ENCODE measurements at places on chromosomes 11 and 22.

DNA sequence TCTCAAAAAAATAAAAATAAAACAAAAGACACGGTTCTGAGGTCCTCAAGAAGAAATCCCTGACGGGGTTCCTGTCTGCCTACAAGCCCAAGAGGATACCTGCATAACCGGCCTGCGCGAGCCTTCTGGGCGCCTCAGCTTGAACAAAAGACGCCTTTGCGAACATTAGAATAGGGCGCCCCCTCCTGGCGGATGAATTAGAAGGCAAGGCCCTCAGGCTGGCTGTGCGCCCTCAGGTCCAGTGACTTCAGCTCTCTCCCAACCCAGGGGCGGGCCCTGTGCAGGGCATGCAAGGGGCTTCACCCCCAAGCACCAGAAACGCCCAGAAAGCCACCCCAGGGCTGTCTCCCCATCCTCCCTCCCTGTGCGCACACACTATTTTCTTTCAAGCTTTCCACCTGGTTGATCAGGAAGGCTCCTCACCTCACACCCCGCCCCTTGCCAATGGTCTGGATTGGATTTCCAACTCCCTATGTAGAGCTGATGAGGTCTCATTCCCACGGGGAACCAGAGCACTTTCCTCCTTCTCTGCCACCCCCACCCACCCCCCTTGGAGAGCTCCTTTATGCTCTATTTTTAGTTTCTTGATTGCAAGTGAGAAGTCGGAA, 273.3 kb downstream of the BUD13 start:
- peak; percentile 17 for DNase-seq

- no peak for DNase-seq
These were observed 309.9 kb downstream of the GUCY1A2 start for GRCh38 chr11:106708348-106708747.

- DNase-seq, result no peak
These were observed 38.5 kb upstream of the FJX1 start for GRCh38 chr11:35579557-35580396.

DNA sequence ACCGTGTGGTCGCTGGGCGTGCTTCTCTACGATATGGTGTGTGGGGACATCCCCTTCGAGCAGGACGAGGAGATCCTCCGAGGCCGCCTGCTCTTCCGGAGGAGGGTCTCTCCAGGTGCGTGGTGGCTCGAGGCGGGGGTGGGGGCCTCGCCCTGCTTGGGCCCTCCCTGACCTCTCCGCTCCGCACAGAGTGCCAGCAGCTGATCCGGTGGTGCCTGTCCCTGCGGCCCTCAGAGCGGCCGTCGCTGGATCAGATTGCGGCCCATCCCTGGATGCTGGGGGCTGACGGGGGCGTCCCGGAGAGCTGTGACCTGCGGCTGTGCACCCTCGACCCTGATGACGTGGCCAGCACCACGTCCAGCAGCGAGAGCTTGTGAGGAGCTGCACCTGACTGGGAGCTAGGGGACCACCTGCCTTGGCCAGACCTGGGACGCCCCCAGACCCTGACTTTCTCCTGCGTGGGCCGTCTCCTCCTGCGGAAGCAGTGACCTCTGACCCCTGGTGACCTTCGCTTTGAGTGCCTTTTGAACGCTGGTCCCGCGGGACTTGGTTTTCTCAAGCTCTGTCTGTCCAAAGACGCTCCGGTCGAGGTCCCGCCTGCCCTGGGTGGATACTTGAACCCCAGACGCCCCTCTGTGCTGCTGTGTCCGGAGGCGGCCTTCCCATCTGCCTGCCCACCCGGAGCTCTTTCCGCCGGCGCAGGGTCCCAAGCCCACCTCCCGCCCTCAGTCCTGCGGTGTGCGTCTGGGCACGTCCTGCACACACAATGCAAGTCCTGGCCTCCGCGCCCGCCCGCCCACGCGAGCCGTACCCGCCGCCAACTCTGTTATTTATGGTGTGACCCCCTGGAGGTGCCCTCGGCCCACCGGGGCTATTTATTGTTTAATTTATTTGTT, 2.4 kb downstream of the PIM3 start:
- no peak for DNase-seq

DNA sequence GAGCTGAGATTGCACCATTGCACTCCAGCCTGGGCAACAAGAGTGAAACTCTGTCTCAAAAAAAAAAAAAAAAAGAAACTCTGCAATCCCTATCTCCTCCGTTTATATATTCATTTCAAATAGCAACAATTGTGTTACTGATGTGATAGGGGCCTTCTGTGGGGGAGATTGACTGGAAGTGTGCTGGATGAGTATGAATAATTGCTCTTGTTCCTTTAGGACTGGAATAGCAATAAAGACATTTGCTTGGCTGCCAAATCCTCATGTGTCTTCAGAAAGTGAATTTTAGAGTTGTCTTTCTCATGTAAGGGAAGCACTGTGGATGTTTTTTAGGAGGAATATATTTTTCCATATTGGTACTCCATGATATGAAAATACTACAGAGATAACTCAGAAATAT, 21.1 kb upstream of the ME3 start:
- DNase-seq, result no peak

DNA sequence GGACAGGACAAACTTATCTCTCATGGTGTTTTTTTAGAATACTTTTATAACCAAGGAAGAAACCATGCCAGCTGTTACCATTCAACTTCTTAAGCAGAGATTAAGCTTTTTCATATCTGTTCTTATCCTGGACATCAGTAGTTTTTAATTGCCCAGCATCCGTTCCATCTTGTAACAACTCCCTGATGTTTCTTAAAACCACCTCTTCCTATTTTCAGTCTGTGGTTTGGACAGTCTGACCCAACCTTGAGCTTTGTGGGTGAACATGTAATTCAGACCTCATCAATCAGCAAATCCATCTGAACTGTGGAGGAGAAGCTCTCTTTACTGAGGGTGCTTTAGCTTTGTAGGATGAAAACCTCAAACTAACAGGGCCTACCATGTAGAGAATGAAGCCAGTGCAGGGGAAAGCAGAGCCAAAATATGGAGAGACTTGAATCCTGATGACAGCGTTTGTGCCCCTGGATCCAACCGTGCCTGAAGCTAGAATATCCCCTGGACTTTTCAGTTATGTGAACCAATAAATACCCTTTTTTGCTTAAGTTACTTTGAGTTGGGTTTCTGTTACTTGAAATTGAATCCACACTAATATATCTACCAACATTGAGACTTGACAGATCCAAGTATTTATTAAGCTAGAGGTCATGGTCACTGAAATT, 9.4 kb downstream of the TUG1 start:
- DNase-seq, result no peak

- no peak for DNase-seq
These were observed 460.9 kb upstream of the LRRC4C start for GRCh38 chr11:41920374-41920773.

- DNase-seq, result peak; percentile 48
These were observed 1.8 kb downstream of the SIK3 start for GRCh38 chr11:117096201-117096991.

GRCh38 chr11:554428-555226, 5.9 kb downstream of the LMNTD2 start:
- peak; percentile 65 for DNase-seq

DNA sequence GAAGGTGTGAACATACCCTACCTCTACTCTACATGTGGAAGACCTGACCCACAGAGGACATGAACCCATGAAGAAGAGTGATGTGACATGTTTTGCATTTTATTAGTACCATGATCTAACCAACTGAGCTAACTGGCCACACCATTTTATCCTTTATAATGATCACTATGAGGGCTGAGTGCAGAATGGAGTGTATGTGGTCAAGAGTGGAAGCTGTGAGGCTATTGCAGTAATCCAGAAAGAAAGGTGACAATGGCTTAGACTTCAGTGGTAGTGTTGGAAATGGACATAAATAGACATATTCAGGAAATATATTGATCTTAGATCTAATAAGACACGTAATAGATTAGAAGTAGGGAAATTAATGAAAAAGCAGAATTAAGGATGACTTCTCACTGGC, 3.8 kb downstream of the SRSF8 start:
- no peak for DNase-seq

- DNase-seq, result no peak
These were observed 112.9 kb downstream of the SPON1 start for GRCh38 chr11:14075118-14076078.

GRCh38 chr11:86692317-86692716, 19.9 kb upstream of the ME3 start:
- DNase-seq, result no peak

DNA sequence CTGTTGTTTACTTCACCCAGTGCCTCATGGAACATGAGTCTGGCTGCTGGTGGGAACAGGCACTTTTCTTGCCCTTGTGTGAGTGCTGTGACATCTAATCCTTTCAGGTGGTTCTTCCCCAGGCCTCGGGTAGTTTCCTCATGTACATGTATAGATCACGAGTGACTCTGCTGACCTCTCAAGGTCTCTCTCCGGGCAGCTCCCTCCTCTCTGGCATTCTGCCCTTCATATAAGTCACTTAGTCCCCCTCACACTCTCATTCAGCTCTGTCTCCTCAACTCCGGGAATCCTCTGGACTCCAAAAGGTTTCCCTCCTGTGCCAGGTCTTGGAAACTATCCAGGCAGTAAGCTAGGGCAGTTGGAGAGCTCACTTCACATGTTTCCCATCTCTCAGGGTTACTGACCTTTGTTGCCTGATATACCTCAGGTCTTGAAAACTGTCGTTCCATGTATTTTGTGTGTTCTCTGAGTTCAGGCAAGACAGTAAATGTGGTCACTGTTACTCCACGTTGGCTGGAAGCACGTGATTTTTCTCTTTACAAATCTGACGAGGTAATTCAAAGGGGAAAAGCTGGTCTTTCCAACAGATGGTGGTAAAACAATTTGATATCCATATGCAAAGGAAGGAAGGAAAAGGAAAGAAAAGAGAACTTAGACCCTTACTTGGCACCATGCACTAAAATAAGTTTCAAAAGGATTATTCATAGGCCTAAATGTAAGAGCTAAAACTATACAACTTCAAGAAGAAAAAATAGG, 40.5 kb upstream of the PITPNB start:
- DNase-seq, result no peak

DNA sequence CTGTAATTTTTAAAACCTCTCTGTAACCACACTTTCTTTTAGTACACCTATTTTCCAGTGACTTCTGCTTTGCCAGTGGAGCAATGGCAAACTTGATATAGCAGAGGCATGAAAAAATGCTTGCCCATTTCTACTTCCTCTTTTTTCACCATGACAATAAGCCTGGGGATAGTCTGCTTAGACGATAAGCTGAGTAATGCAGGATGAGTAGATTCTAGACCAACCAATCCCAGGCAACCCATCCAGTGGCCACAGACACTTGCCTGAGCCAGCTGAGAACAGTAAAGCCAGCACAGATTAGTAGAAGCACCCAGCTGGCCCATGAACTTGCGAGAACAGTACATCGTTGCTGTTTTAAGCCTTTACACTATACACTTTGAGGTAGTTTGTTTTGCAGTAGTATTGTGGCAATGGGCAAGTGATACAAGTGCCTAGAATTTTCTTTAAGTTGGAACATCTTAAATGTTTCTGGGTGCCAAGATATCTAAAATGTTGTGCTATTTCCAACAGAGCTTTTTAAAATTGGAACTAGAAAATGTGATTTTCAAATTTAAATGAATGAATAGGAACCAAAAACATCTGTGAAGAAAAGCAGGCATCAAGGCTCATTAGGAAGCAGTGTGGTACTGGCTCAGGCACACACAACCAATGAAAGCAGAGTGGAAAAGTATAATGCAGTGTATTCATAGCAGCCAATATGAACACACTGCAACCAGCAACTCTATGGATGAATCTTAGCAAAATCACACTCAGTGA, 37.7 kb downstream of the DDI1 start:
- no peak for DNase-seq

DNA sequence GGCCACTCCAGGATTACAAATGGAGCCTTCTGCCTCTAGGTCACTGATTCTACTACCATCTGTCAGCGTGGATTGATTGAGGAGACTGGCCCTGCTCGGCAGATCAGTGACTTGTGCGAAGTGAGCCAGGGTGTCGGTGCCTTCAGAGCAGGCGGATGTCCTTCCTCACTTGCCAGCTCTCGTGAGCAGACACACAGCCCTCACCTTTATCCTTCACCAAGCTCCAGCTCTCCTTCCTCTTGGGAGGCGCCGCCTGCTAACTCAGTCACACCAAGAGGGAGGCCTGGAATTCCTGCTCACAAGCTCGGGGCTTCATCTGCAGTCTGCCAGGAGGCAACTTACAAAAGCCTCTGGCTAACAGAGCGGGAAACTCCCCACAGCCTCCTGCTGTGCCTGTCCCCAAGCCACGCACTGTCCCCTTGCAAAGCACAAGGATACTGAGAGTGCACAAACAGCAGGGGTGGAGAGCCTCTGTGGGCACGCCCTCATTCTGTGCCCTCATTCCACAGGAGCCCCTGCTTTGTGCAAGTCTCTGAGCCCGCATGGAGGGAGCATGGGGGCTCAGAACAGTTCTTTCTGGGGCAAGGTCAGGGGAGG, 3.5 kb upstream of the TCF20 start:
- DNase-seq, result no peak

- no peak for DNase-seq
These were observed 264.5 kb upstream of the SORL1-AS1 start for GRCh38 chr11:121717296-121717695.

DNA sequence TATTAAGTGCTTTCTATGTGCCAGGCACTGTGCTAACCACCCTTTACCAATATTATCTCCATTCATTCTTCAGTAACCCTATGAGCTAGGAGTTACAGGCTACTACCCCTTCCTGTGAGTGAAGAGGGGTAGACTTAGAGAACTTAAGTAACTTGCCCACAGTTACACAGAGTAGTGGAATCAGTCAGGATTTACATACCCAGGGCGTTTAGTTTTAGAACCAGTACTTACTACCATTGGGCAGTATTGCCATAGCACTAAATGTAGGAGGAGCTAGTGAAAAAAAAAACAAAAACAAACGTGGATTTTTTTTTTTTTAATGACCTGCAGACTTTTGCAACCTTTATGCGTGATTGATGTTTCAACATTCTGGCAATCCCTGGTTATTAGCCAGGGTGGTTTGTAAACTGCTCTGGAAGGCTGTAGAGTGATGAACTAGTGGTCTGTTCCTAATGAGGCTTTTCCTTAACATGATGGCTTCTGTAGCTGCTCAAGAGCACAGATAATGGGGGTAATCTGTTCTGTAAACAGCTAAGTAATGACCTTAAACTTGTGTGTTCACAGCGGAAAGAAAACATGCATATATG, 11.4 kb downstream of the TBCEL start:
- DNase-seq, result no peak

GRCh38 chr11:91608677-91609076, 615.9 kb upstream of the FAT3 start:
- DNase-seq, result no peak

- peak; percentile 76 for DNase-seq
These were observed 26.5 kb downstream of the MYO7A start for GRCh38 chr11:77154381-77155081.

DNA sequence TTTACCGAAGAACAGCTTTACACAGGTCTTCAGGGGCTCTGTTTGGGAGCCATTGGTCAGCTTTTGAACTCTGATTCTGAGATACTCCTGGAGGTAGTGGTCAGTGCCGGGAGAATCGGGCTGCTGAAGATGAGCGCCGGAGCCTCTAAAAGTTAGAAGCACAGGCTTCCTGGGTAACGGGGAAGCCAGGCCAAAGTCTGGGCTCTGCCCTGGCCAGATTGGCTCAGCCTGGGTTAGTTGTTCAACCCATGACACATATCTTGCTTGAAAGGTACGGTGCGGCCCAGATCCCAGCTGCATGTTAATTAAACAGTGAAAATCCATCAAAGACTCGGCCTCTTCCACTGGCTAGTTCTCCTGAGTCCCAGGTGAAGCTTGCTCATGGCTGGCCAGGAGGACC, 18.0 kb downstream of the PARVA start:
- DNase-seq, result no peak

GRCh38 chr22:28936200-28936599, 52.8 kb downstream of the ZNRF3 start:
- DNase-seq, result no peak

- DNase-seq, result no peak
These were observed 6.7 kb downstream of the TRIM29 start for GRCh38 chr11:120130991-120131760.

Data from caudate nucleus (tissue), 63 donors.